ENCODE measurements at places on chromosomes 7 and 10. TPM values are rescaled to one million over a fixed set of nuclear protein-coding genes. Genes with fewer than 3 reads are reported as not detected.

Gene PAPSS2
- 3.7 TPM for total RNA-seq

Gene TRIM74
- 0.69 TPM for total RNA-seq

Gene ABCB1
- 12.2 TPM for total RNA-seq

Gene ODAD2
- 5.5 TPM for total RNA-seq

Gene OPN1SW
- not detected for total RNA-seq

Gene CNPY1
- total RNA-seq, result 0.46 TPM

Gene ZNF33B
- 57.7 TPM for total RNA-seq

Gene CYP3A7
- not detected for total RNA-seq
